Activated CD8-positive, alpha-beta T cell treated with anti-CD3 and anti-CD28 coated beads, Interleukin-2, amount 10 ng/mL, durations not matched to agents 7 days and 5 days (primary cell): ENCODE measurements at places on chromosomes 7 and 10. TPM values are rescaled to one million over a fixed set of nuclear protein-coding genes. Genes with fewer than 3 reads are reported as not detected.

The CALHM2 gene
- total RNA-seq: 131 TPM

The SFMBT2 gene
- total RNA-seq: 63.2 TPM

The MET gene
- total RNA-seq: not detected

DNA sequence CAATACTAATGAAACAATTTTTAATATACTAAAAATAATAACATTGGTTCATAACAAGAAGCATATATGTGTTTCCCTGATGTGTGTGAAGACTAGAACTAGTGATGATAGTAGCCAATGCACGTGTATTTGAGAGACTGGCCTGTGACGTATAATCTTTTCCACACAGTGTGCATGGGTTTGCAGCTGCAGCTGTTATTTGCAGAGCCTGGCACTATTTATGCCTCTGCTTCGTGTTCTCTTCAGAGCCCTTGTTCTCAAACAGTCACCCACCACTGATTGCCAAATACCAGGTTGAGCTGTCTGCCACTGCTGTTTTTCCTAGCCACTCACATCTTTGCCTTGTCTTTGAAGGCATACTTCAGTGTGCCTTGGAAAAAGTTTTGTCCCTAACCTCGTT lies 531.7 kb downstream of the ETV1 start:
- H3K36me3 ChIP-seq: no peaks in the 10 kb centered on the region
- no peaks in the 10 kb centered on the region for H3K4me1 ChIP-seq
- H3K27me3 ChIP-seq: no peaks in the 10 kb centered on the region
- DNase-seq: no peak
- no peak overlapping the region for H3K4me3 ChIP-seq

DNA sequence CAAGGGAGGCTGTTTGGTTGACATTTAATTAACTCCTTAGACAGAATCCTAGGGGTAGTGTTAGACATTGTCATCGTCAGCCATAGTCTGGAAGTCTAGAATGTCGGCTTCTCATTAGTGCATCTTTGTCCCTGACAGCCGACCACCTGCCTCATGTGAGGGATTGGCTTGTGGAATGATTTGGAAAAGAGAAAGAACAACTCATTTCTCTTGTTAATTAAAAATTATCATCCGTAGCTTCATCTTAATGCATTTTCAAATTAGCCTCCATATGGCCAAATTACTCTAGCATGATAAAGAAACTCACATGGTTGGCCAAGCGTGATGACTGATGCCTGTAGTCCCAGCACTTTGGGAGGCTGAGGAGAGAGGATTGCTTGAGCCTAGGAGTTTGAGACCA lies 97.7 kb upstream of the PARD3 start:
- H3K27ac ChIP-seq: no peak overlapping the region
- no peaks in the 10 kb centered on the region for H3K4me1 ChIP-seq
- DNase-seq: no peak
- H3K36me3 ChIP-seq: no peaks in the 10 kb centered on the region

- H3K36me3 ChIP-seq: peaks cover 8% of the 10 kb centered on the region
- H3K4me1 ChIP-seq: peaks cover 31% of the 10 kb centered on the region
- no peak overlapping the region for H3K27ac ChIP-seq
- no peaks in the 10 kb centered on the region for H3K27me3 ChIP-seq
- H3K4me3 ChIP-seq: no peak overlapping the region
These were observed 25.3 kb downstream of the ADD3 start for GRCh38 chr10:110032801-110033700.

DNA sequence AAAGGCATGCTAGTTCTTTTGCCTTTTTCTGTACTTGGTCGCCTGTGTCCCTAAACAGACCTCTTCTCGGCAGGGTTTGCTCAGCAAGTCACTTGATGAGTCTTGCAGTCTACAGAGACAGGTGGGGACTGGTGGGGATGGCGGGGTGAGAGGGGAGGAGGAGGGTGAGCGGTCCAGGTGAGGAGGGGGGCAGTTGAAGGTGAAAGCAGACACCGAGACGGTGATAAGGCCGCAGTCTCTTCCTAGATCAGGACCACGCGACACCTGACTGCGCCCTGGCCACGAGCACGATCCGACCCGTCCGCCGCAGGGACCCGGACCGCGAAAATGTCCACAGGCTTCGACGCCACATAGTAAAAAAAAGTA lies 566 bp downstream of the ASNS start:
- peak; percentile 56 for DNase-seq
- H3K4me1 ChIP-seq: peaks cover 20% of the 10 kb centered on the region
- no peaks in the 10 kb centered on the region for H3K27me3 ChIP-seq
- peak overlapping the region; percentile 88 for H3K27ac ChIP-seq
- peak overlapping the region; percentile 83 for H3K4me3 ChIP-seq
- H3K36me3 ChIP-seq: peaks cover 20% of the 10 kb centered on the region
